HT1080 (cell line): ENCODE measurements at places on chromosomes 1 and 21.

DNA sequence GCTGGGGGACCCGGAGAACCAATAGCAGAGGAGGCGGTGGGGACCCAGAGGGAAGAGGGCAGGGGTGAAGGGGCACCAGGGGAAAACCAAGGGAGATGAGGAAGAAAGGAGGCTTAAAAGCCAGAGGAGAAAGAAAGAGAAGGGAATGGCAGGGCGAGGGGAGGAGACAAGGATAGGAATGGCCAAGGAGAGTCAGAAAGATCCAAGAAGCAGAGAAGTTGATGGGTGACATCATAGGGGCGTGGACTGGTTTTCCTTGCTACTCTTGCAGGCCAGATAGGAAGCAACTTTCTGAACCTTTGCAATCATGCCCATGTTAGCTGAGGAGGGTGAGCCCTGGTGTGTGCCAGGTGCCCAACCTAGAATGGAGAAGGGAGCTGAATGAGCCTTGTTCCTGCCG, 5.4 kb downstream of the NPR1 start:
- no peak for DNase-seq

- DNase-seq: no peak
Observed at GRCh38 chr21:29170944-29171343, 40.5 kb downstream of the MAP3K7CL start.

GRCh38 chr1:241606544-241606943, 33.6 kb downstream of the CHML start:
- DNase-seq: peak; percentile 50

- DNase-seq: no peak
Observed at GRCh38 chr1:153959454-153959853, 1.0 kb upstream of the CRTC2 start.

DNA sequence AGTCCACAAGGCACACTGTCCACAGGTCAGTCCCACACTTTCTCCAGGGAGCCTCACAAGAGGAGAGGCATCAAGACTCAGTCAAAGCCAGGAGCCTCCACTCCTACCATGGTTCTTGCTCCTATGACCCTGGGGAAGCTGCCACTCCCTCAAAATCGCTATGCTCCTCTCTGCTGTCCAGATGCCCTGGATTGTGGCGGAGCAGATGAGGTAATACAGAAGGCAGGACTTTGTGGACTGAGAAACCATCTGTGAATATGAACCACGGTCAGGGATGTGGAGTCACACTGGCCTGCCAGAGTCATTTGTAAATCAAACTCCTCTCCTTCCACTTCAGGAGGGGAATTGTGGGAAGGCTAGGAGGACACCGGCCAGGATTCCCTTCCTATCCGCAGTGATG, 20.6 kb downstream of the VWA5B1 start:
- no peak for DNase-seq

DNA sequence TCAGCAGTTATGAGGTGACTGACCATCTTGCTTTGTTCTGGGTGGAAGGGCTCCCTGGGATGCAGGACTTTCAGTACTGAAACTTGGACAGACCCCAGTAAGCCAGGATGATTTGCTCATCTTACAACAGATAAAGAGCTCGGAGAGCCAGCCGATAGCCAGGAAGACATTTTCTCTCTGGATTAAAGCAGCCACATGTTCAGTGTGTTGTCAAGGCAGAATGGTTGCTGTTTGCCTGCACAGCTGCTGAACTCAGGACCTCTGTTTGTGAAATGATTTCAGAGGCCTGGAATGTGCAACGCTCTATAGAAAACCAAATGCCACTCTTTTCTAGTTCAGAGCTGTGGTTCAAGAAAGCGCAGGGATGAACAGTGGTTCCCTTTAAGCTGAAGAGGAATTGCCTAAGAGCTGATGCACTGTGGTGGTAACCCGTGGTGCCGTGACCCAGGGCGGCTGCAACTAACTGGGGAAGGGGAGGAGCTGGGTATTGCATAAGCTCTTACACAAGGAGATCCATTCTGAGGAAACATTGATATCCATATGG, 40.7 kb downstream of the CASQ2 start:
- DNase-seq: peak; percentile 85

GRCh38 chr1:15027515-15027986, 126.0 kb upstream of the TMEM51 start:
- peak; percentile 63 for DNase-seq

DNA sequence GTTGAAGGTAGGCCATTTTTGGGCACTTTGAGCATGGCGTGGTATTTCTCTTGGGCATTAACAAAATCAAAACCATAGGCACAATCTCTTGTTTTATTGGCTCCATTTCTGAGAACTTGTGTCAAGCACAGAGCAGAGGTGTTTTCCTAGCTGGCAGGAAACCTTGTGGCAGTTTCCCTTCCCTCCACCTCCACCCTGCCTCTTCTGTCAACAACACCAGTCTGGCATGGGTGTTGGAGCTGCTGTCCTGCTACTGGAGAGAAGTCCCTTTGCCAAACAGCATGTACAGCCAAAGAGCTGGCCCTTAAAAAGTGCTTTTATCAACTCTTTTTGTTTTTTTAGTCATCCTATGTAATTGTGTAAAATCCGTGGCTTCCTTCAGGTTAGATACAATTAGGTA, 16.0 kb downstream of the ATP1A1 start:
- no peak for DNase-seq

- DNase-seq: peak; percentile 39
Observed at GRCh38 chr1:201149400-201149799, 4.9 kb downstream of the TMEM9 start.

GRCh38 chr1:151529211-151529702, 10.9 kb upstream of the TUFT1 start:
- no peak for DNase-seq

GRCh38 chr21:46663754-46664153, 28.3 kb downstream of the PRMT2 start:
- no peak for DNase-seq

GRCh38 chr1:112852276-112852675, 103.7 kb downstream of the SLC16A1 start:
- DNase-seq: no peak

DNA sequence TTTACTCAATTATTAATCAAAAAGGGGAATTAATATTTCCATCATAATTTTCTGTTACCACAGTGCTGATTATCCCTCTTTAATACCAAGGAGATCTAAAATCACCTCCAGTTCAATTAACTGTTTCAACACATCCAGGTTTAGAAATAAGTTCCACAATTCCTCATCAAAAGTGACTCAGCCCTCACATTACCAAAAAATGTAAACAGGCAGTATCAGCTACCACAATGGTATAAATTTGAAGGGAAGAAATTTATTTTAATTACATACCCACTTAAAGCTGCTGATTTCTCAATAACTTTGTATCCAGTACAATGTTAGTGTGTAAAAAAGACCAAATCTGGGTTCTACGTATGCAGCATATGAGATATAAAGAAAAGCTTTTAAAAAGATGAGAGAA, 51.9 kb downstream of the EIF4G3 start:
- no peak for DNase-seq

DNA sequence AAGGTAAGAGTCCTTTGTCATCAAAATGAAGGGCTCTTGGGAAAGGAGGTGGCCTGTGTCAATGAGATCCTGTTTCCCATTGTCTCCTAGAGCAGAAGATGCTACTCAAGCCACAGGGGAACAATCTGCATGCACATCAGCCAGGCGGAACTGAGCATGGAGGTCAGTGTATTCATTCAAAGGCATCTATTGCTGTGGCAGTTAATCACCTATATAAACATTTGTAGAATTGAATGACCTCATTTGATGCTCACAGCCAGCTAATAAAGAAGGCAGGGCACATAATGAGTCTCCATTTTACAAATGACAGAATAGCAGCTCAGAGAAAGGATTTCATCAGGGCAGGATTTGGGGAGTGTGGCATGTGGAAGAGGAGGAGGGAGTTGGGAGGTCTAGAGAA, 5.7 kb upstream of the FYB2 start:
- no peak for DNase-seq

GRCh38 chr21:29022166-29022565, 2.3 kb upstream of the USP16 start:
- peak; percentile 47 for DNase-seq

- DNase-seq: no peak
Observed at GRCh38 chr1:153774780-153775457, at the start of gene SLC27A3. SLC27A3 (plus strand) TSS chr1:153775407; CDS start chr1:153775498, 91 bp downstream.

GRCh38 chr1:42034426-42034825, 115.7 kb upstream of the HIVEP3 start:
- DNase-seq: no peak

DNA sequence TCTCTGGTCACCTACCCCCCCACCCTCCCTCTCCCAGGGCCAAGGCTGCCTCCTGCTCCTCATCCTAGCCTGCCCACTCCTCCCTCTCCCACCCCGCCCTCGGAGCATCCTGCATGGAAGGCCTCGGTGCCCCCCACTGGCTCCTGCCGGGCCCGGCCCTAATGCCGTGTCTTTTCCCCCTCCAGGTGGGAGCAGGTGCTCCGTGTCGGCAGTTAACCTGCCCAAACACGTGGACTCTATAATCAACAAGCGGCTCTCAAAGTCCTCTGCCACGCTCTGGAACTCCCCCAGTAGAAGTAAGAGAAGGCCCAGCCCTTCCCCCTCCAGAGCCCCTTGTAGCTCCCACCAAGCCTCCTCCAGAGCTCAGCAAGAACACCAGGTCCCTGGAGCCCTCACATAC, 18.8 kb downstream of the MAP7D1 start:
- DNase-seq: no peak

- DNase-seq: no peak
Observed at GRCh38 chr1:87346130-87346814, 17.6 kb downstream of the LMO4 start.

DNA sequence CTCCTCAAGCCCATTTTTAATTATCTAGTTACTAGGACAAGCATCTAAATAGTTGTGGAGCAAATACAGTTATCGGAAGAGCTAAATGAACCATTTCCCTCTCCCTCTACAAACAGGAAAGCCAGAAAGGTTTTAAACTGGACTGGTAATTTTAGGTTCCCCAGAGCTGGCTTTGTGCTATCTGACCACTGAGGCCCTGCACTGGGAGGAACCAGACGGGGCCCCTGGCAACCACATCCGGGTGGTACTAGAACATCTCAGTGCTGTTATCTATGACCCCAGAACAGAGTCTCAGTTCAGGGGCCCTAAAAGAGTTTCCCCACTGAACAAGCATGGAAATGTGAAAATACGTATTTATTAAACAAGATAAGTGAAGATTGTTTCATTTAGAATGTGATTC, 7.7 kb upstream of the RSPH1 start:
- DNase-seq: no peak

DNA sequence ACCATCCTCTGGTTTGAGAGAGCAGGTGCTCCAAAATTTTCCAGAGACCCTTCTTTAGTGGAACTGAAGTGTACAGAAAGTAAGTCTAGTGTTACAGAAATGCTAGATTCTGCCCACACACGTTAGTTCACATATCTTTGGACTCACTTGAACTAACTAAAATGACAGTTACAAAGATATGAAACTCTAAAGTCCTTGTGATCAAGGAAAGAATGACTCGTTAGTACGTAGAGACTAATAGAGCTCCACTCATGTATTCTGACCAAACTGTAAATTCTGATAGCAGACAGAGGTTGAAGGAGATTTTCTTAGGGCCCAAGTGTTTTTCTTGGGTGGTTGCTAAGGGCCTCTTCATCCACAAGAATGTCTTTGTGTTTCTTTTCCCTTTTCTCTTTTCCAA, 491.5 kb upstream of the B3GALT2 start:
- DNase-seq: no peak

DNA sequence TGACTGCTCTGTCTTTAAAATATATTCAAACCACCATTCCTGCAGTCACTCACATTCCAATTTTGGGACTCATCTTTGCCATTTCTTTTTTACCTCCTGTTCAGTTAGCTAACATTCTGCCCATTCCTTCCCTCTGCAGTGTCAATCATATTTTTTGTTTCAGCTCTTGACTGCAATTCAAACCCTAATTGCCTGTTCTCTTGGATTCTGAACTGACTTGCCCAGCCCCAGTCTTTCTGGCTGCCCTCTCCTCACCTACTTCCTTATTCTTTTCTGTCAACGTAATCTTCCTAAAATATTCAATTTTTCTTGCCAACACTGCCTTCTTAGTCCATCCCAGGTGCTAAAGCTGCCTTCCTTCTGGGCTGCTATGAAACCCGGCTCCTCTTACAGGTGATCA, 6.1 kb downstream of the PRDM2 start:
- DNase-seq: no peak

DNA sequence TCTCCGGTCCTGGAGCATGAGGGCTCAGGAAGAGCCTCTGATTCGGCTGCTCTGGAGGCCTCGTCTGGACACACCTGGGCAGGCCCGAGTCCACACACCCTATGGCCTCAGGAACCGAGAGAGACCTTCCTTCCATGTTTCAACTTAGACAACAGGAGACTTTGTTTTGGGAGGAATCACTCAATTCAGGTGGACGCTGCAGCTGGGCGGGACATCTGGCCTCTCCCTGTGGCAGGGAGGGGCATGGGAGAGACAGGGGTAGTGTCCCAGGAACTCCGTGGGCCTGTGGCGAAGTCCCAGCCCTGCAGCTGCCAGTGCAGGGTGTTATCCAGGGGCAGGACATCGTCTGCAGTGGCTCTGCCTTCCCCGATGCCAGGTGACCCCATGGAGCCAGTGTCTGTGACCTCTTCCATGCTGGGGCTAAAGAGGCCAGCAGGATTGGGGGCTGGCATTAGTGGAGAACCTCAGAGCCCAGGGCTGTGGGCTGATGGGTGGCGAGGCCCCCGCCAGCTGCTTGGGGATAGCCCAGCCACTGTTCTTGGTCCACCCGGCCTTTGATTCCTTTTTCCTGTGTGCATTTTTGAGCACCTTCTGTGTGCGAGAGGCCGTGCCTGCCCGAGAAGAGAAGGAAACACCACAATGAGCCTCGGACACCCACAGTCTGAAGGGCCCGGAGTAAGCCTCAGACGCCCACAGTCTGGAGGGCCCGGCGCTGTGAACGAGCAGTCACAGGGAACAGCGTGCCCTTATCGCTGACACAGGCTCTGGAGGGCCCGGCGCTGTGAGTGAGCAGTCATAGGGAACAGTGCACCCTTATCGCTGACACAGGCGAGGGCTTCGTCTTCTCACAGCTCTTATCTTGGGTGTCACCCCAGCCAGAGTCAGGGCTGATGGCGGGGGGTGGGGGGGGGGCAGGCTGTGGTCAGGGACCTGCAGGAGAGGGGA, 6.2 kb downstream of the COL18A1 start:
- DNase-seq: no peak

GRCh38 chr1:111593403-111594305, 25.9 kb upstream of the RAP1A start:
- peak; percentile 20 for DNase-seq

GRCh38 chr1:29279406-29279805, 43.1 kb downstream of the PTPRU start:
- DNase-seq: no peak
